Stimulated activated effector memory CD8-positive, alpha-beta T cell treated with anti-CD3 and anti-CD28 coated beads, Interleukin-12 subunit alpha, Interleukin-12 subunit beta, amount 100 ng/mL, for 72 hours (primary cell): ENCODE measurements at places on chromosomes 6 and 20.

GRCh38 chr20:44770484-44771171, 25.0 kb downstream of the KCNK15 start:
- DNase-seq = no peak

GRCh38 chr6:23184351-23184750, 615.0 kb downstream of the HDGFL1 start:
- DNase-seq = no peak

DNA sequence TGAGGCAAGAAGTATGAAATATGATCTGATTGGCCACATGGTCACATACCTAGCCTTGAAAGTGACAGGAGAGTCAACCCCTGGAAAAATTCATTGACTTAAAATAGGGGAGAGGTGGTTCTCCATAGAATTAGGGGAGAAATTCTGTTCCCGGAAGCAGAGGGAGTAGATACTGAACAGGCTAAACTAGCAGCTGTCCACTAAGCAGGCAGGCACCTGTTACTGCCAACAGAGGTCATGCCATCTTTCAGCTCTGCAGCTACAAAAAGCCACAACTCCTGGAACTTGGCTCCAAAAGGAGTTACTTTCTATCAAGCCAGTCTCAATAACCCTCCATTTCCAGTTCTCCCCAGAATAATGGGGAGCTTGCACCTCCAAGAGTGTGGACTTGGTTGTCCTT, 352.5 kb downstream of the MAFB start:
- no peak for DNase-seq

DNA sequence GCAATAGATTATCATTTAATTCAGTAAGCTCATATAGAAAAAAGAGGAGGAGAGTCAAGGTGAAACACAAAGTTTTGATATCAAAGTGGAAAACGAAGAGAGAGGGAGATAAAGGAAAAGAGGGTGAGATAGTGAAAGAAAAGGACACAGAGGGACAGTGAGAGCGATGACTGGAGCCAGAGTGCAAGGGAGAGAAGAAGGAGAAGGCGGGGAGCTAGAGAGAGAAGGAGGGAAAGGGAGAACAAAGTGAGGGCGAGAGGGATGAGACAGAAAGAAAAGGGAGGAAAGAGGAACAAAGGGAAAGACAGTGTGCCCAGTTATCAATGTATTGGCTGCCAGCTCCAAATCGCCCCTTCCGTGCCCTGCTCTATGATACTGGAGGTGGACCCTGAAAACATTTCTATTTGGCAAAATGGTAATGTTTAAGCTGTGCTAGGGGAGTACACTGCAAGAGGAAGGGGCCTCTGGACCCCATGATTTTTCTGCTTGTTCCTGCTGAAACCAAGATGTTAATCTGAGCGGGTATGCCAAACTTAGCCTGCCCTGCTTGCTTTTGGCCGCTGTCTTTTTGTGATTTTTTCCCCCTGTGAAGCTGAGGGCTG, 27.8 kb downstream of the GPX5 start:
- no peak for DNase-seq

DNA sequence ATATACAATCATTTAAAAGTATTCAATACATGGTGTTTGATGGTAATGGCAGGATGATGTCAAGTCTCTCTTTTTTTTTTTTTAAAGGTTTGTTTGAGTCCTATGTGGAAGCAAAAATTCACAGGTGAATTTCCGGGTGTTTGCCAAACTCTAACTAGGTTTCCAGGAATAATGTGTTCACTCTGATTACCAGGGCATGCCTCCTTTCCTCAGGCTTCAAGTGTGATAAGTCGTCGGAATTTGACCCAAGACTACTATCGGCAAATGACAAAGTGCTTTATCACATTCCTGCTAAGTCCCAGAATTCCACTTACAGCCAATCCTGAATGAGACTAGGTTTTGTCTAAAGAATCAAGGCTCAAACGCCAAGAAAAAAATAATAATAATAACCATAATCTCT, 7.3 kb downstream of the OARD1 start:
- no peak for DNase-seq
